ENCODE measurements at places on chromosomes 2 and 18.

DNA sequence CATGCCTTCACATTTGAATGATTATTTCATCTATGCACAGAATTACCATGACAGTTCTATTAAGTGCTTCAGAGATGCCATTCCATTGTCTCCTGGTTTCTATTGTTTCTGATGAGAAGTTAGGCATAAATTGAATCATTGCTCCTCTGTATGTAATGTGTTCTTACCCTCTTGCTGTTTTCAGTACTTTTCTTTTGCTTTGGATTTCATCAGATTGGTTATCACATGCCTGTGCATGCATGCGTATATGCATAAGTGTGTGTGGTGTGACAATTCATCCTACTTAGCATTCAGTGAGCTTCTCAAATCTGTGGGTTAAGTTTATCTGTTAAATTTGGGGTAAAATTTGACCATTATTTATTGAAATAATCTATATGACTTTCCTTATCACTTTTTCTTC lies 263.3 kb upstream of the RND3 start:
- no peak for DNase-seq

- no peak for DNase-seq
These were observed 94.5 kb downstream of the COPS8 start for GRCh38 chr2:237180187-237180586.

GRCh38 chr2:52128081-52128480 lies 1096.1 kb upstream of the NRXN1 start:
- no peak for DNase-seq

DNA sequence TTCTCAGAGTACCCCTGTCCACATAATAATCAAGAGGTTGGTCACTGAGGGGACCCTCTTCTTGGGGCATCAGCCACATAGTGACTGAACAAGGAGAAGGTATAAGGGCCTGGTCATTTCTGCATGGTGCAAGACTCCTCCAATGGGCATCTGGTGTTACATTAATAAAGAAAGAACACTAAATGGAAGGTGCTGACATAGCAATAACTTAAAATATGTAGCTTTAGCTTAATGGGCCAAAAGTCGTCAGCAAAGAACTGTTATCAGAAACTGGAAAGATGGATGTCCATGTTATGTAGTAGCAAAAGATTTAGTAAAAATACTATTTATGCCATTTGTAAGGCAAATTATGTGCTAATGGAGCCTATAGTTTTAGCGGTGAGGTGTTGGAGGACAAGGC lies 916.5 kb upstream of the SOX11 start:
- no peak for DNase-seq

DNA sequence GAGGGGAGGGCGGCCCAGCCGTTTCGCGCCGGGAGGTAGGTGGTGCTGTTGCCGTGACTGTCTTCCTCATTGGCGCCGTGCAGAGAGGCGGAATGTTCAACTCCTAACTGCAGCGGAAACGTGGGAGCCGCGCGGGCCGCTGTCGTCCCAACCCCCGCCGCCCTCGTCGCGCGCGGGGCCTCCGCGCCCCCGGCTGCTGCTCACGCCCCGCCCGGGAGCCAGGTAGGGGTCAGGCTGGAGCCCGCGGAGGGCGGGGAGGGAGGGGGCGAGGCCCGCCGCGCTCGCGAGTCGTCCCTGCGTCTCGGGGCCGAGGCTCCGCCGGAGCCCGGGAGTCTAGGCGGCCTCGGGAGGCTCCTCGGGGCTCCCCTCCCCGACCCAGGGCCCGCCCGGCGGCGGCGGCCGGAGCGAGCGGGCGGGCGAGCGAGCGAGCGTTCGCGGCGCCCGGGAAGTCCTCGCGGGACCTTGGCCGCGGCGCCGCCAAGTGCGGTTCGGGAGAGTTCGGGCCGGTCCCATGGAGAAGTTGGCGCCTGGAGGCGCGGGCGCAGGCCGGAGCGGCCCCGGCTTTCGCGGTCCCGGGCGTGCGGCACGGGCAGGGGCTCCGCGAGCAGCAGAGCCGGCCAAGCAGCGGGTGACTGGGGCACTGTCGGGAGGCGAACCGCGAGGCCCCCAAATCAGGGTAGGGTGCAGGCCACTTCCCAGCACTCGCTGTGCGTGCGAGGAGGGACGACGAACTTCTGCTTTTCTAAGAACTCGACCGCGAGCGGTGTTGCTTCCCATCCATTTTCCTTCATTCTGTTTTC lies at the start of gene MAP3K20:
Gene MAP3K20, plus strand, starts transcription at position 66 of the 800 bp plus-strand sequence. CDS start 15,186 bp downstream, outside the sequence.
- no peak for DNase-seq

GRCh38 chr2:50309503-50309902 lies 722.4 kb downstream of the NRXN1 start:
- DNase-seq, result no peak

DNA sequence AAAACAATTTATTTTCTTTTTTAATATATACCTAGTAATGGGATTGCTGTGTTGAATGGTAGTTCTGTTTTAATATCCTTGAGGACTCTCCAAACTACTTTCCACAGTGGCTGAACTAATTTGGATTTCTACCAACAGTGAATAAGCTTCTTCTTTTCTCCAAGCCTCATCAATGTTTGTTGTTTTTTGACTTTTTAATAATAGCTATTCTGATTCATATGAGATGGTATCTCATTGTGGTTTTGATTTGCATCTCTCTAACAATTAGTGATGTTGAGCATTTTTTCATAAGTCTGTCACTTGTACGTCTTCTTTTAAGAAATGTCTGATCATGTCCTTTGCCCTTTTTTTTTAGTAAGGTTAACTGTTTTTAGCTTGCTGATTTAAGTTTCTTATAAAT lies 863.3 kb downstream of the CNTNAP5 start:
- DNase-seq, result no peak

DNA sequence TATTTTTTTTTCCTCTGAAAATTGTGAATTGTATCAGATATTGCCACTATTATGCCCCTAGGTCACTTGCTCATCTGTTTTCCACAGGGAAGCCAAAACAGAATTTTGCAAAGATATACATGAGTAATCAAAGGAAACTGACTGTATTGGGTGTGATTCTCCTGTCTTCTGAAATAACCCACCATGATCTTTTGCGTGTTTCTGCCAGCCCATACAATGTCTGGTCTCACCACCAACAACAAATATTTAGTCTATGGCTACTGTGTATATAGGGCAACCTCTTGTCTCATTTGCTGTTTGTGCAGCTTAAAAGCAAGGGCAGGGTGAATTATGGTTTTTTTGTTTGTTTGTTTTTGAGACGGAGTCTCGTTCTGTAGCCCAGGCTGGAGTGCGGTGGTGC lies 26.5 kb downstream of the EPAS1 start:
- DNase-seq, result no peak

DNA sequence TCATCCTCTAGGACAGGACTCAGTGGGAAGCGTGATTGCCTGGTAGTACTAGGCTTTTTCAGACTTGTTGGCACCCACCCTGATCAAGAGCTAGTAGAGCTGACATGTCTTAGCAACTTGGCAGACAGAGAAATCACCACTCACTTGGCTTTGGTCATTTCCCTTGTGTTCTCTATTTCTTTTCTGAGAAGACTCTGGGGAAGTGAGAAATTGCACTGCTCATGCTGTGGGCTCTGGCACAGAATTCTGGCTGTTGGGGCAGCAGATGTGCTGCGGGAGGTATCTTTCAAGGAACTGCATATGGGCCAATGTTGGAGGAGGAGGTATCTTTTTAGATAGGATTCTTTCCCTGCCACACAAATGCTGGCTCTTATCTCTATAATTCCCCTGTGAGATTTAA lies 529.1 kb upstream of the MEX3C start:
- DNase-seq, result no peak

DNA sequence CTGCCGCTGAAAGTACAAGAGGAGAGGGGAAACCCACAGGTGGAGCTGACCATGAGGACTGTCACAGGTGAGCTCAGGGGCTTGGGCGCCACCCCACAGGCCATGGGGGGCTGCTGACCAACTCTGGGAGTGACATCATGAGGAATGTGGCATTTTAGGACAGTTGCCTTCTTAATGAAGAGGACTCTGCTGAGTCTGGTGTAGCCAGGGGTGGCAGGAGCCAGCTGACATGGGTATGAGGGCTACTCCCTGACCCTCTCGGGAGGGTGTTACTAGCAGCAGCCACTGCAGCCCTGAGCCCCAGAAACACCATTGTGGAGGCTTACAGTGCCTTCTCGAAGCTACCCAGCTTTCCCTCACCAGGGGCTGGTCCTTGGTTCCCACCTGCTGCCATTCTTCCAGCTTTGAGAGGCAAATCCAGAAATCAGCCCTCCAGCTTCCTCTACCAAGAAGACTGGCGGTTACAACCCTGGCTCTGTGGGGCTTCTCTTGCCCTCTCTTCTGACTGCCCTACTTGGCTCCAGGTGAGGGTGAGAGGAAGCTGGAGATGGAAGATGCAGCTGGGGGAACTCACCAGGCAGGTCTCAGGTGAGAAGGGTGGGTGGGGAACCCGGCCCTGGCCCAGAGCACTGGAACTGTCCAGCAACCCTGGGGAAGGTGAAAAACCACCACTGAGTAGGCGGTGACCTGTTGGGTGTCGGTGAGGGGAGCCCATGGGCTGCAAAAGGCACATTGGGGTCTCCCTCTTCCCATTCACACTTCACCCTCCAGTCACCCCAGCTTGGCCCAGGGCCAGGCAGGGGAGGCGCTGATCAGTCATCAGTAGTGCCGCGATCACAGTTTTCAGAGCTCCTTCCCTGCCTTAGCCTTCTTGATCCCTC lies 98.5 kb downstream of the MCFD2 start:
- DNase-seq, result no peak

GRCh38 chr2:143758629-143759330 lies 629.6 kb downstream of the ARHGAP15 start:
- DNase-seq, result no peak

DNA sequence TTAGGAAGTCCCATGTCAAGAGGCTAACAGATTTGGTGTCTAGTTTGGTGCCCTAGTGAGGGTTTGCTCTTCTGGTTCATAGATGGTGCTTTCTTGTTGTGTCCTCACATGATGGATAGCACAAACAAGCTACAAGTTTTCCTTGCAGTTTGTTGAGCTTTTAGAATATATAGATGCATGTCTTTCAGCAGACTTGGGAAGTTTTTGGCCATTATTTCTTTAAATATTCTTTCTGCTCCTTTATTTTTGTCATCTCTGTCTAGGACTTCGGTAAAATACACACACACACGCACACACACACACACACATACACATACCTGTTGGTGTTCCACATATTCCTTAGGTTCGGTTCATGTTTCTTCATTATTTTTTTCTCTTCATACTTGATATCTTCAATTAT lies 81.5 kb upstream of the TEX51 start:
- DNase-seq, result no peak

DNA sequence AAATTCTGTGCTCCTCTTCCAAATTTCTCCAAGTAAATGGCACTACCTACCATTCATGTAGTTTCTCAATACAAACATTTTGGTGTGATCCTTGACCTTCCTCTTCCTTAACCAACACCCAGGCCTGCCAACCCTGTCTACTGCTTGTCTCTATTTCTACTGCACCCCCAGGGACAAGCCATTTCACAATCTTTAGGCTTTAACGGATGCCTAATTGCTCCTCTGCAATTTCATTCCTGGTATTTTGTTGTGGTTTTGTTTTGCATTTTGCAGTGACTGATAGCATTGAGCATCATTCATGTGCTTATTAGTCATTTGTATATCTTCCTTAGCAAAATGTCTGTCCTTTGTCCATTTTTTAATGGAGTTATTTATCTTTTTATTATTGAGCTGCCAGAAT lies 10.0 kb downstream of the FAP start:
- no peak for DNase-seq

DNA sequence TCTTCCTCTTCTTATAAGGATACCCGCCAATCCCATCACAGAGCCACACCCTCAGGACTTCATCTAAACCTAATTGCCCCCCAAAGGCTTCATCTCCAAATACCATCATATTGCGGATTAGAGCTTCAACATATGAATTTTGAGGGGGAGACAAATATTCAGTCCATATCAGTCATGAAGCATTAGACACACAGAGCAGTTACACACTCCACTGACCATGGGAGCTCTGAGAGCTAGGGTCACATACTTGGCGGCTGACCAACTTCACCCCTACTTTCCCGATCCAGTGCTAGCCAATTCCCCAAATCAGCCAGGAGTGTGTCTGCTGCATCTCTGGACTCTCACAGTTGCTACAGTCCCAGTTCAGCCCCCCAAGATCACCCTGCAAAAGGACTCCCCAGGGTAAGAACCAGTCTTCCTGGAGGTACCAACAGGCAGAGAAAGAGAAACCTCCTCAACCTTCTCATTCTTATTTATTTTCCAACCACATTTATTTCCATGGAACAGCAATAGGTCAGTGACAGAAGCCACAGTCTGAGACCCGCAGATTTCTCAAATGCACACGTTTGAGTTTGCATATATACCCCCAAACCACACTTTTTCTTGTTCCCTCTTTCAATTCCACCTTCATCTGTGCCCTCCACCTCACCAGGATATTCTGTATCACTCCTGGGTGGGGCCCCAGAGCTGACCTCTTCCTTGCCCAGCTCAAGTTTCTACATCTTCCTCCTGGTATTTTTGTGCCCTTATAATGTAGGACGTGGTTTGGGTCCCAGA lies 33.3 kb downstream of the SPP2 start:
- DNase-seq, result no peak

Measured in stimulated activated CD8-positive, alpha-beta memory T cell treated with anti-CD3 and anti-CD28 coated beads, Interleukin-7, amount 100 ng/mL, for 1 hour (primary cell).